Iris pigment epithelial cell (primary cell): ENCODE measurements at places on chromosomes 11 and 22.

GRCh38 chr11:83191986-83192385 lies 1.5 kb upstream of the ANKRD42 start:
- no peak for DNase-seq

DNA sequence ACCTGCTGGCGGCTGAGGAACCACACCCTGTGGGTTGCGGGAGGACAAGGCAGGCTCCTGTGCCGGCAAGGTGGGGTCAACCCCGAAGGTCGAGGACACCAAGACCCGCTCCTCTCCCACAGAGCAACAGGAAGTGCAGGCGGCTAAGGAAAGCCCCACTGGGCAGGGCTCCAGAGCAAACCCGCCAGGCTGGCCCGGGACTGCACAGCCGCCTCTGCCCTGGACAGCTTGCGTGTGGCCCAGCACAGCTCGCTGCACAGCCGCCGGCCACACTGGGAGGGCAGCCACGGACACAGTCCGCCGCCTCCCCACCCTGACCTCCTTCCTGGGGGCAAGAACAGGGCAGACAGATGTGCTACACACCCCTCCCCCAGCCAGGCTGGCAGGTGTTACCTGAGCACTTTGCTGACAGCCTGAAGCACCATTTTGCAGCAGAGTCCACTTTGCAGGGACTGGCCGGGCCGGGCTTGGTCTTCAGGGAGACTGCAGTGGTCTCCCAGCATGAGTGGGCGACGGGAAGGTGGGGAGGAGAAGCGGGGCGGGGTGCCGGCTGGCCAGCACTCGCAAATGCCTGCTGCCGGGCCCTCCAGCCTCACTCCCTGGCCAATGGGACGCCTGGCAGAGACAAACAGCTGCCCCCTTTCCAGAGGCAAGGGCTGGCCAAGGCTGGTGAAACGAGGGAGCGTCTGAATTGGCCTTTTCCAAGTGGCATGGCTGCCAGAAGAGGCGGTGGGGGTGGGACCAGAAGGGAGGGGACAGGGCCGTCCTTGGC lies at the start of gene MOB2:
Gene MOB2 (minus strand): TSS at position 726 of the 772 bp plus-strand sequence. CDS start 223 bp downstream, at position 503.
- peak; percentile 41 for DNase-seq

GRCh38 chr22:45096256-45096907 lies 67.3 kb upstream of the NUP50 start:
- peak; percentile 57 for DNase-seq

GRCh38 chr11:116556483-116556882 lies 216.3 kb downstream of the BUD13 start:
- DNase-seq: no peak

DNA sequence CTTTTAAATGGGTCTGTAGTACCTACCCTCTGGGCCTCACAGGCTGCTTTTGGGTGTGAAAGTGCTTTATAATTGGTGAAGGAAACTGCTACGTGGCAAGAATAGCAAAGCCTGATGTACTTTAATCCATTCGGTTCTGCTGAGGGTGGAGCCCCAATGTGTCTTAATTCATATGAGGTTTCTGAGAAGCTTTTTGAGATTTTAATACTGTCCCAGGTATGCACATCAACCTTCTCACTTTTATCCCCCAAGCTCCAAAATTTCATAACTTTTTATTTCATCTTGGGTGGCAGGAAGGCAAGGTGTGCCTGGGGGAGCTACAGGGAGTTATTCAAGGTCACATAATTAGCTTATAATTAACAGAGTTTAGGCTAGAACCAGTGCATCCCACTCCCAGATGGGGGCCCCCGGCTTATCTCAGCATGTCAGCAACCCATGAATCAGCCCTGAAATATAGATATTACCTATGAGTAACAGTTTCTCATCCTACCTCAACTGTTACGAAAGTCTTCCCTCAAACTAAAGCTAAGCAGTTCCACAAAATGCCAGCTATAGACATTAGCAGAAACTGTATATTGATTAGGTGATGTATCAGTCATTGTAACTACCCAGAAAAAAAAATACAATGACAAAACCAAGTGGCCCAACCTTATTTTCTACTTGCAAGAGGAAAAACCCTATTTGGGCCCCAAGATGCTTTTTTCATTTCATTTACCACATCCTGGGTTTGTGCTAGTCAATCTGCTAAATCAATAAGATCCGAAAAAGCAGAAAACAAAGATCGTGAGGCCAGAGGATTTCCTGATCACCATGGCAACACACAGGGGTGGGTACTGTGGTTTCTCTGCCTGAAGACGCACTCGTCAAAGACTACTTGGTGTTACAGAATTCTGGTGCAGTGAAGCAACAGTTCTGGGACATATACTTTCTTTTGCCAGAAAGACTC lies 26.7 kb downstream of the CD44 start:
- DNase-seq: peak; percentile 91

DNA sequence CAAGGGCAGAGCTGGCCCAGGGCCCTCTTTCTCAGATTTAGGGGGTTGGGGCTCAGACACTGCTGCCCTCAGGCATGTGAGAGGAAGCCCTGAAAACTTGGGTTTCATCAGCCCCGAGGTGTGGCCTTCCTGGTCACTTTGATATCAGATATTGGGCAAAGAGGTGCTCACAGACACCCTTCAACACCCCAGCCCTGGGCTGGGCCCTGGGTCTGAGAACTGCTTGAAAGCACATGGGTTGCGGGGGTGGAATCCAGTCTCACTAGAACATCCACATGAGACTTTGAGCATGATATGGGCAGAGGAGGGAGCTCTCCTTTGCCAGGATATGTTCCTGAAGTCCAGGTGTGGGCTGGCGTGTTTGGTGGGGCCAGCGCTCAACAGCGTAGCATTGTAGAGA lies 10.4 kb downstream of the DGAT2 start:
- no peak for DNase-seq

DNA sequence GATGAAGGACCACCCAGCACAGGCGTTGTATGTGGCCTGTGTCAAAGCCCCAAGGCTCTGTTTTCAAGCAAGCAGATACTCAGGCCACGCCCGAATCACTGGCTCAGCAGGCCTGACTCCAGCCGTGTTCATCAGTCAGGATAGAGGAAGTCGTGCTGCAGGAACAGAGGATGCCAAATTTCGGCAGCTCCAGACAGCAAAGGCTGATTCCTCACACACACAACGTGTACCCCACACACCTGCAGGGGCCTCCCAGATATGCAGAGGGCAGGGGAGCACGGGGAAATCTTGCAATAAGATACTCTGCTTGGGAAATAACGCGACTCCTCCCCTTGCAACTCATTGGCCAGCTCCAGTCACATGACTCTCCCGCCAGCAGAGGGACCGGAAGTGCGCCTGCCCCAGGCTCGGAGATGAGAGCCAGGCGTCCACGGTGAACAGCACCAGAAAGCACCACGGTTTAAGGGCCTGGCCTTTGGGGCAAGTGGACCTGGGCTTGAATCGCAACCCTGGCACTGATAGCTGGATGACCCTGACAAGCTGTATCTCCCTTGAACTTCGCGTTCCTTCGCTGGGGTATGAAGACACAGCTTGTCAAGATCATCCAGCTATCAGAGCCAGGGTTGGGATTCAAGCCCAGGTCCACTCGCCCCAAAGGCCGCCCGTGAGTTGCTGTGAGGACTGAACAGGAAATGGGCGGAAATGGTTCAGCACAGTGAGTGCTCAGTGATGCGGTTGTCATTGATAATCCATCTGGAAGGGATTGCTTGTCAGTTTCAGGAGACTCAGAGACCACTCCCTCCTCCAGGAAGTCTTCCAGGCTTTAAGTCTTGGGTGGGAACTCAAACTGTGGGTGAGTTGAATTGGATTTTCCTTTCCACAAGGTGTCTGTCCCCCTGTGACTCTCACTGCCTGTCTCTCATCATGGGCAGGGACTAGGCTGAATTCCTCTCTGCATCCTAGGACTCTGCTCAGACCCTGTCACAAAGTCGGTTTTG lies 88.5 kb downstream of the MYEOV start:
- DNase-seq: peak; percentile 35

- no peak for DNase-seq
Measured at GRCh38 chr11:8221917-8222495, 41.7 kb downstream of the LMO1 start.

GRCh38 chr22:47006869-47007268 lies 244.4 kb downstream of the TBC1D22A start:
- no peak for DNase-seq

- DNase-seq: no peak
Measured at GRCh38 chr11:133832096-133832990, 13.0 kb downstream of the SPATA19 start.

- DNase-seq: no peak
Measured at GRCh38 chr11:41714101-41714500, 254.6 kb upstream of the LRRC4C start.

- no peak for DNase-seq
Measured at GRCh38 chr11:125978181-125978716, 32.4 kb downstream of the VSIG10L2 start.

DNA sequence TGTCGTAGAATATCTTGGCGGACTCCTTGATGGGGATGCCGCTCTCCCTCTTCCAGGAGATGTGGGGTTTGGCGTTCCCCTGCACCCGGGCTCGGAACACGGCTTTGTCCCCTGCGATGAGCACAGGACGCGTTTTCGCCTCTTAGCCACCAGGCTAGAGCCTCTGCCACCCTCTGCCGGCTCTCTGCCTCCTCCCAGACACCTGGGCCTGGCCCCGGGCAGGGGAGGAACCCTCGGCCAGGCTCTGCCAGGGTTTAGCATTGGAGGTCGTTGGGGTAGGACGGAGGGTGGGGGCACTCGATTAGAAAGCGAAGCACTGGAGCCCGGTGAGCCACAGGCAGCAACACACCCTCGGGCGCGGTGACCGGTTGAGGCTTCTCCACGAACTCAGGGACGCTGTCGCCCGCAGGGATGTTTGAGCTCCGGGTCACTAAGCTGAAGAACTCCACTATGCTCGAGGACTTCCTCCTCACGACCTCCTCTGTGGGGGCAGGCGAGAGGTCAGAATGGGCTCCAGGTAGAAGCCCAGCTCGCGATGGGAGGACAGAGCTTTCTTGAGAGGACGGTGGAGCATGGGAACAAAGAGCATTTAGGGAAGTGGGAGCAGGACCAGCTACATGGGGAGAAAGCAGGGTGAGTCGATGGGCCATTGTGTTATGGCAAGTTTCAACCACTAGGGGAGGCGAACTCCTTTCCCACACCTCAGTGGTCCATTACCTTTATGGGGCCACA lies 4.3 kb downstream of the IGSF22 start:
- peak; percentile 55 for DNase-seq

GRCh38 chr11:125918140-125918840 lies 14.0 kb downstream of the DDX25 start:
- DNase-seq: no peak

DNA sequence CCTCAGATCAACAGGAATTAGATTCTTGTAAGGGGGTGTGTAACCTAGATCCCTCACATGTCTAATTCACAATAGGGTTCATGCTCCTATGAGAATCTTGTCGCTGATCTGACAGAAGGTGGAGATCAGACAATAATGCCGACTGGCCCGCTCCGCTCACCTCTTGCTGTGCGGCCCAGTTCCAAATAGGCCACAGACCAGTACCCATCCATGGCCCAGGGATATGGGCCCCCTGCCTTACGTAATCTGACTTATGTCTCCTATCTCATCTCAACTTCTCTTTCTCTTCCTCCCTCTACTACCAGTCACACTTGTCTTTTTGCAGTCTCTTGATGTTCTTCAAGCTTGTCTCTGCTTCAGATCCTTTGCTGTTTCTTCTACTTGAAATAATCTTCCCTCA lies 70.0 kb downstream of the CWF19L2 start:
- DNase-seq: no peak

DNA sequence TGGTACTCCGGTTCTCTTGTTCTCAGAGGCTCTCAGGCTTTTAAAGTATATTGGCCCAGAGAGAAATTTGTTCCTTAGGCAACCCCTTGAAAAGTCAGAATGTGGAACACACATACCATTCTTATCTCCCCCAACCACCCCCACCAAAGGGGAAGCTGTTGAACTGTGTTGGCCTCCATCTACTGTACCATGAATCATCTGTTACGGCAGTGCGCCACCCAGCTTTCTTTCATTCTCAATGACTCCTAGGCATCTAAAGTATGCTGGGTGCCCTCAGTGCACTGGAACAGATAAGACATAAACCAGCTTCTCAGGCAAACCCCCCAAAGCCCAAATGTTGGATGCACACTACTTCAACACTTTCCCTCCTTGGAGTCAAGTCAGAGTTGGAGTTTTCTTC lies 696.2 kb upstream of the TENM4 start:
- peak; percentile 37 for DNase-seq

DNA sequence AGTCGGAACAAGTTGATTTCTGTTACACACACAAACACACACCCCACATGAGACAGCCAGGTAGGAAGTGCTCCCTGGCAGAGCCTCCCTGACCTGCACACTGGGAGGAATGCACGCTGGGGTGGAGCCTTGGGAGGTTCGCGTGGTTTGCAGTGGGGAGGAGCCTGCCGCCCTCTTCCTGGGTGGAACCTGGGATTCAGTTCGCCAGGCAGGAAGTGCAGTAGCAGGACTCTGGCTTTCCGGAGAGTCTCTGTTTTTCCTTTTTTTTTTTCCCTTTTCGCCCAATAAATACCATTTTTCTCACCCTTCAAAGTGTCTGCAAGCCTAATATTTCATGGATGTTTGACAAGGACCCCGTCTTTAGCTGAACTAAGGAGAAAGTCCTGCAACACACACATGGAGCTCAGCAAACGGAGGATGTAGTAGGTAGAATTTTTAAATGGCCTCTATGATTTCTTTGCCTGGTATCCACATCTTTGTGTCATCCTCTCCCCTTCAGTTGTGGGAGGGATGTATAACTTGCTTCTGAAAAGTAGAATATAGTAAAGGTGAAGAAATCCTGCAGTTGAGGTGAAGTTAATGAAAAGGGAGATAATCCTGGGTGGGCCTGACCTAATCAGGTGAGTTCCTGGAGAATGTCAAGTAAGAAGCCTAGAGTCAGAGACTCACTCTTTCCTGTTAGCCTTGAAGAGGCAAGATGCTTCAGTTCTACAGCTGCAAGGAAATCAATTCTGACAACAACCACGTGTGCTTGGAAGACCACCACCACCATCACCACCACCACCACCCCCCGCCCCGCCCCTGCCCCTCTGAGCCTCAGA lies 72.9 kb downstream of the PIWIL4 start:
- no peak for DNase-seq

GRCh38 chr11:130129922-130130321 lies 29.7 kb upstream of the ST14 start:
- DNase-seq: no peak

GRCh38 chr22:20455709-20456063 lies 18.1 kb upstream of the SCARF2 start:
- DNase-seq: no peak

- no peak for DNase-seq
Measured at GRCh38 chr11:115974703-115975102, 470.5 kb upstream of the CADM1 start.

- DNase-seq: no peak
Measured at GRCh38 chr11:98434296-98434695, 586.5 kb upstream of the CNTN5 start.

DNA sequence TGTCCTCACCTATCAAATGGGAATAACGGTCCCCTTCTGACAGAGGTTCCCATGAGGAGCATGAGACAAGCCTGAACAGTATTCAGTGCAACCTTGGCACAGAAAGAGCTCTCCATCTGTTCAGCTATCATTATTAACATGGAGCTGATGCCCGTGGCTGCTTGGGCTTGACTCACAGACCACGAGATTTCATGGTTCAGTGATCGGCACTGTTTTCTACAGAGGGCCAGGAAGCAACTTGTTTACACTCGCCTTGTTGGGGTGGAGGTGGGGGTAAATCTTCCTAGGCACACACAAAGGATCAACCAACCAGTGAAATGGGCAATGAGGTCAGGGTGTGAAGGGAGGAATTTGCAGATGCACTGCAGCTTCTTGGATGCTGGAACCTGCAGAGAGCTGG lies 88.2 kb downstream of the CWC15 start:
- DNase-seq: peak; percentile 51

- DNase-seq: no peak
Measured at GRCh38 chr22:44378380-44378779, 65.6 kb upstream of the SHISAL1 start.

- DNase-seq: no peak
Measured at GRCh38 chr11:116611998-116612620, 160.7 kb downstream of the BUD13 start.
